Endothelial cell (in vitro differentiated cells): ENCODE measurements at places on chromosomes 3 and 15. TPM values are rescaled to one million over a fixed set of nuclear protein-coding genes. Genes with fewer than 3 reads are reported as not detected.

GRCh38 chr15:98729446-98730042 lies 81.2 kb downstream of the IGF1R start:
- no peak for DNase-seq

DNA sequence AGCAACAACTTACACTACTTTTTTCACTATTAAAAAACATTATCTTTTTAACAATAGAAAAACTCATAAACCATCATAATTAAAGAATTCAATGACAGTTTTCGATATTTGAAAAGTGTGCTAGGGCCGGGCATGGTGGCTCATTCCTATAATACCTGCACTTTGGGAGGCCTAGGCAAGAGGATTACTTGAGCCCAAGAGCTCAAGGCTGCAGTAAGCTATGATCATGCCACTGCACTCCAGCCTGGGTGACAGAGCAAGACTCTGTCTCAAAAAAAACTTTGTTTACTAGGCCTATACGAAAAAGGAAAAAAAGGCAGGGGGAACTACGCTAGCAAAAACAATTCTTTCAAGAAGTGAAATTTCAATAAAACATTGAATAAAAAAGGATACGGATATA lies 28.1 kb downstream of the AVEN start:
- DNase-seq: no peak

GRCh38 chr3:109952924-109953323 lies 615.6 kb upstream of the DPPA4 start:
- no peak for DNase-seq

CACNA2D3 gene
- total RNA-seq: 0.46 TPM
